ENCODE measurements at places on chromosomes 13 and 19.

DNA sequence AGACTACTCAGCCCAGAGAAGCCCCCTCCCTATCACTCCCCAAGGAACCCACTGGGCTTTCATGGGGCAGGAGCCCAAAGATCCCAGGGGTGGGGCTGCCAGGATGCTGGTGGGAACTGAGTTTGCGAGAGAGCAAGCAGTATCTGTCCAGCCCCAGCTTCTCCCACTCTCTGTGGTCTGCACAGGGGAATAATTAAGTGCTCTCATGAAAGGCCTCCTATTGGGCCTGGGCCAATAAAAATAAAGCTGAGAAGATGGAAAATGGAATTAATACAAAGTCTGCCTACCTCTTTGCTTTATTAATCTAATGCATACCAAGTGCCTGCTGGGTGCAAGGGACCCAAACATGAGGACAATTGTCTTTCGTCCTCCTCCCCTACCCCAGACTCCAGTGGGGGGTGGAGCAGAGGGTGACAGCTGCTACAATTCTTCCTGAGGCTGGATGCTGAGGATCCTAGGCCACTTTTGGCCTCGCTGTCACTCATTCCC is 5.4 kb downstream of the DDX39A start:
- H3K27ac ChIP-seq = no peak overlapping the region
- DNase-seq = no peak
- H3K4me3 ChIP-seq = no peak overlapping the region
- peaks cover 3% of the 10 kb centered on the region for H3K4me1 ChIP-seq
- H3K27me3 ChIP-seq = no peaks in the 10 kb centered on the region

DNA sequence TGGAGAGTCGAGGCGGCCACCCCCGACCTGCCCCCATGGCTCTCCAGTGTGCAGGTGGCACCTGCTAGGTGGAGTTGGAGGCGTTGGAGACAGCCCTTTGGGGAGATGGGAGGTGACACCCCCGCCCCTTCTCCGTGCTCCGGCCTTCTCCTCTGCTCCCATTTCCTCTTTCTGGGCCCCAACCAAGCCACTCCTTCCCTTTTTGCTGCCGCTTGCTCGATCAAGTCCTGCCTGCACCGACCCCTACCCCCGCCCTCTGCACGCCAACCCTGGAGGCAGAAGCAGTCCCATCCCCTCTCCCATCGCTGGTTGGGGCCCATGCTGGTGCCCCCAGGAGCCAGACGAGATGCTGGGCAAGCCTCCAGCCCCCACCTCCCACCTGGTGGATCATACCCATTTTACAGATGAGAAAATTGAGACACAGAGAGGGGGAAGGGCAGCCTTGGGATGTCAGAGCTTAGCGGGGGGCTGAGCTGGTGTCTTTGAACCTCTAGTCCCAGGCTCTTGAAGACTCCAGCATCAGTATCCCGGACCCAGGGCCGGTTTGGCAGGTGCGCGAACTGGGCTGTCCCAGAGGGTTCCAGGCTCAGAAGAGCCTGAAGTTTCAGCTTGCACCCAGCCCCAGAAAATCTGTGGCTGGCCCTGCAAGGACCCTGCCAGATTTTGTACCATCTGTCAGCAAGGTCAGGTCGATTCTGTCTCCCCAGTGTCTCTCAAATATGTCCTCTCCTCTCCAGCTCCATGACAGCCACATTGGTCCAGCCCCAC is 10.3 kb downstream of the GNA15 start:
- no peak for DNase-seq
- peaks cover 7% of the 10 kb centered on the region for H3K4me1 ChIP-seq
- no peak overlapping the region for H3K4me3 ChIP-seq
- H3K27me3 ChIP-seq = no peaks in the 10 kb centered on the region

GRCh38 chr19:23401086-23401610 is 5.9 kb upstream of the ZNF91 start:
- H3K36me3 ChIP-seq = no peaks in the 10 kb centered on the region
- no peak overlapping the region for H3K4me3 ChIP-seq
- DNase-seq = no peak
- H3K4me1 ChIP-seq = no peaks in the 10 kb centered on the region

DNA sequence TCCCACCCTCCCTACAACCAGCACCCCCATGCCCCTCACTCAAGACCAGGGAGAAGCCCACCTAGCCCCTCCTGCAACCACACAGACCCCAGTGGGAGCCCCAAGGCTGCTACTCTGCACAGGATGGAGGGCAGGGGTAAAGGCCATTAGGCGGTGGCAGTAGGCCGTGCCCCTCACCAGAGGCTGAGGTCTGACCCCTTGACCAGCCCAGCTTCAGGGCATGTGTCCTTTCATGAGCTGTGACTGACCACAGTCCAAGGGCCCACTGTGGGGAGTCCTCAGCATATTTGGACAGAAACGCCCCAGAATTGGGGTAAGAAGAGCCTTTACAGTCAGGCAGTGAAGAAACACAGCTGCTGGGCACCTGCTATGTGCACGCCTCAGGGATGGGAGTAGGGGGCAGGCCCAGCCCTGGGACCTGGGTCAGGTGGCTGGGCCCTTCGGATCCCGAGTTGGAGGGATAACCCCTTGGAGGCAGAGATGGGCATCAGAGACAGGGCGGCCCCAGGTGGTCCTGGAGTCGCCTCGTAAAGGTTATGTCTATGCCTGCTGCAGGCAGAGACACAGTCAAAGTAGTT is 1.7 kb upstream of the RPS5 start:
- H3K36me3 ChIP-seq = no peaks in the 10 kb centered on the region
- DNase-seq = no peak
- H3K4me1 ChIP-seq = peaks cover 23% of the 10 kb centered on the region
- no peaks in the 10 kb centered on the region for H3K27me3 ChIP-seq
- H3K4me3 ChIP-seq = no peak overlapping the region

DNA sequence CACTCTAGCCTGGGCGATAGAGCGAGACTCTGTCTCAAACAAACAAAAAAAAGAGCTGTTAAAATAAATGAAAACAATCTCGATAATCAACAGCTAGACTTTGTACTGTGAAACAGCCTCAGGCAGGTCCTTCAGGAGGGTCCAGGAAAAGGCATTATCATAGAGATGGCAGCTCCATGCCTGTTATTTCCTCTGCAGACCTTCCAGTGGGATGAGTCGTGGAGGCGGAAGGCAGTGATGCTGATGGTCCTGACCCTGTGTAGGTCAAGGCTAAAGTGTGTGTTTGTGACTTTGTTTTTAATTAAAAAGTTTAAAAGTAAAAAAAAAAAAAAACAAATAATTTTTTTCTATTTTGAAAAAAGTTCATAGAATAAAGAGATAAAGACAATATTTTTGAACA is 117.4 kb downstream of the TNFRSF19 start:
- no peaks in the 10 kb centered on the region for H3K36me3 ChIP-seq
- no peak overlapping the region for H3K27ac ChIP-seq
- no peak for DNase-seq
- H3K4me3 ChIP-seq = no peak overlapping the region
- H3K4me1 ChIP-seq = no peaks in the 10 kb centered on the region

GRCh38 chr13:98549006-98549727 is 27.7 kb downstream of the STK24 start:
- no peaks in the 10 kb centered on the region for H3K36me3 ChIP-seq
- no peak overlapping the region for H3K27ac ChIP-seq
- H3K27me3 ChIP-seq = no peaks in the 10 kb centered on the region
- peaks cover 13% of the 10 kb centered on the region for H3K4me1 ChIP-seq
- H3K4me3 ChIP-seq = no peak overlapping the region
- no peak for DNase-seq

Data from ovary (tissue), 10 donors.